ENCODE measurements at places on chromosomes 6 and 20. TPM values are rescaled to one million over a fixed set of nuclear protein-coding genes. Genes with fewer than 3 reads are reported as not detected.

DNA sequence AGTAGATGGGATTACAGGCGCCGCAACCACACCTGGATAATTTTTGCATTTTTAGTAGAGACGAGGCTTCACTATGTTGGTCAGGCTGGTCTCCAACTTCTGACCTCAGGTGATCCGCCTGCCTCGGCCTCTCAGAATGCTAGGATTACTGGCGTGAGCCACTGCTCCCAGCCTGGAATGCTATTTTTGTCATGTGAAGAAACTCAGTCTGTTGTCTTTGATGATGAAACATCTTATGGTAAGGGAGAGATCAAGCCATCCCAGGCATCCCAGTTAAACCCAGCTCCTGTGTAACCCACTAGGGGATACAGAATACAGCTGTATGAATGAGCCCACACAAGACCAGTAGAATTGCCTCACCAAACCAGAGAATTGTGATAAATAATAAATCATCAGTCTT is 83.6 kb upstream of the RBM24 start:
- no peaks in the 10 kb centered on the region for H3K36me3 ChIP-seq
- no peaks in the 10 kb centered on the region for H3K4me1 ChIP-seq

DNA sequence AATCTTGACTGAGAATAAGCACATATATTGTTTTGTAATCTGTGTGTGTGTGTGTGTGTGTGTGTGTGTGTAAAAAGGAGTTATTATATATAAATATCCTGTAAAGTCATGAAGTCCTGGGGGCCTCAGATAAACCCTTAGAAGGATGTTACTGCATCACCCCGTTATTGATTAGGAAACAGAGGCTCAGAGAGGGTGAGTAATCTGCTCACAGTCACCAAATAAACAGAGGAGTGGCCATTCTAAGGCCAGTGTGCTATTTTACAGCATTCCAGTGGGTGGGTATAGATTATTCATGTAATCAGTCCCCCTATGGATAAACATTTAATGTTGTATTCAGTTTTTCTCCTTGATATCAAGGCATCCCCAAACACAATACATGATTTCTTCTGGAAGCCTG is 87.1 kb downstream of the CDC5L start:
- DNase-seq, result no peak
- no peaks in the 10 kb centered on the region for H3K27me3 ChIP-seq
- H3K4me3 ChIP-seq, result no peak overlapping the region
- H3K36me3 ChIP-seq, result no peaks in the 10 kb centered on the region
- no peaks in the 10 kb centered on the region for H3K4me1 ChIP-seq

DNA sequence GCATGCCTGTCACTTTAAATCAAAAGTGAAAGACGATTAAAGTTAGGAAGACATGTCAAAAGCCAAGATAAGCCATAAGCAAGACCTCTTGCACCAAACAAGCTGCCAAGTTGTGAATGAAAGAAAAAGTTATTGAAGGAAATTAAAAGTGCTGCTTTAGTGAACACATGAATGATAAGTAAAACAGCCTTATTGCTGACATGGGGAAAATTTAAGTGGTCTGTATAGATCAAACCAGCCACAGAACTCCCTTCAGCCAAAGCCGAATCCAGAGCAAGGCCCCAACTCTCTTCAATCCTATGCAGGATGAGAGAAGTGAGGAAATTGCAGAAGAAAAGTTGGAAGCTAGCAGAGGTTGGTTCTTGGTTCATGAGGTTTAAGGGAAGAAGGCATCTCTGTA is 9.3 kb upstream of the RIPK1 start:
- no peaks in the 10 kb centered on the region for H3K36me3 ChIP-seq
- peaks cover 34% of the 10 kb centered on the region for H3K4me1 ChIP-seq
- H3K27ac ChIP-seq, result no peak overlapping the region

GRCh38 chr6:33974030-33974429 is 170.2 kb upstream of the MLN start:
- peaks cover 38% of the 10 kb centered on the region for H3K27me3 ChIP-seq
- H3K27ac ChIP-seq, result no peak overlapping the region
- H3K4me3 ChIP-seq, result no peak overlapping the region

- no peak overlapping the region for H3K27ac ChIP-seq
- H3K4me3 ChIP-seq, result no peak overlapping the region
- no peak for DNase-seq
- H3K27me3 ChIP-seq, result no peaks in the 10 kb centered on the region
- no peaks in the 10 kb centered on the region for H3K36me3 ChIP-seq
- H3K4me1 ChIP-seq, result no peaks in the 10 kb centered on the region
Observed at GRCh38 chr20:18698735-18699380, 111.0 kb downstream of the DTD1 start.

DNA sequence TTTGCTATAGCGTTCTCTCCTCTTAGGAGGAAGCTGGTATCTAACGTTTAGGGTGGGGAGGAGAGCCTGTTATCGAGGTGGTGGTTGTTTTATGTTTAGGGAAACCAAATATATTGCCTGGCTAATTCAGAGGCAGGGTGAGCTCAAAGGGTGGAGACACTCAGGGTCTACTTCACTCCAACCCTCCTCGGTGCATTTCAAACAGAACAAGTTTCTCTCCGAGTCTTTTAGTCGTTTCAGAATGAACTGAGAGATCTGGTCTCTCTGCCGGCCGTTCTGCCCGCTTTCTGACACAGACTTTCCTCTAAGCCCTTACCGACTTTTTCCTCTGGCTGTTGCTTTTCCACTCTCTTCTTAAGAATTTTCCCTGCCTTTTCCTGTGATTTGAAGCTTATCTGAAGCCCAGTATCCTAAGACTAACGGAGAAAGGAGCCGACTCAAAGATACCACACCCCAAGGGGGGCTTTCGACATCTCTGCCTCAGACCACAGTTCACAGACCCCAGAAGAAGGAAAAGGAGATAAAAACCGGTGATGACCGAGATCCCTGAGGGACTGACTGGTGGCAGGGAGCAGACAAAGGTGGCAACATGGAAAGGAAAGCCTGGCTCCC is 865 bp downstream of the STK38 start:
- peaks cover 3% of the 10 kb centered on the region for H3K36me3 ChIP-seq
- DNase-seq, result peak; percentile 34
- H3K4me1 ChIP-seq, result peaks cover 52% of the 10 kb centered on the region

- no peaks in the 10 kb centered on the region for H3K36me3 ChIP-seq
- no peak for DNase-seq
- H3K4me1 ChIP-seq, result no peaks in the 10 kb centered on the region
- H3K27ac ChIP-seq, result no peak overlapping the region
- no peaks in the 10 kb centered on the region for H3K27me3 ChIP-seq
- H3K4me3 ChIP-seq, result no peak overlapping the region
Observed at GRCh38 chr6:68975064-68975463, 340.0 kb downstream of the ADGRB3 start.

DNA sequence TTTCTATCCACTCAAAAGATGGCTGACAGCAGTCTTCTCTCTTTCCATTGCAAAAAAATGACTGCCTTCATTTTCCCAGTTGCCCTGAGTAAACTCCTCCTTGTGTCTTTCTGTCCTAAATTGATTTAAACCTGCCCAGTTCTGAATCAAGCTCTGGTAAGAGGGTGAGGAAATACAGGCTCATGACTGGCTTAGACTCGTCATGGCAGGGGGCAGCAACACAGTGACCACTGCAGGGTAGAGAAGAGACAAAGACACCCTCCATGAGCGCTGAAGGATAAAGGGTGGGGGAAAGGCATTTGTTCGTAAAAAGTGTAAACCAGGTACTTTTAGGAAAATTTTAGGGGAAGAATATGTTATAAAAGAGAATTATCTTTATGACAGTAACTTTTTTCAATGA is 738.2 kb upstream of the FLRT3 start:
- H3K4me3 ChIP-seq, result no peak overlapping the region
- H3K36me3 ChIP-seq, result no peaks in the 10 kb centered on the region
- no peak for DNase-seq
- H3K27me3 ChIP-seq, result no peaks in the 10 kb centered on the region
- no peaks in the 10 kb centered on the region for H3K4me1 ChIP-seq
- H3K27ac ChIP-seq, result no peak overlapping the region

- H3K27ac ChIP-seq, result no peak overlapping the region
Observed at GRCh38 chr20:23065266-23066201, 16.1 kb upstream of the THBD start.

DNA sequence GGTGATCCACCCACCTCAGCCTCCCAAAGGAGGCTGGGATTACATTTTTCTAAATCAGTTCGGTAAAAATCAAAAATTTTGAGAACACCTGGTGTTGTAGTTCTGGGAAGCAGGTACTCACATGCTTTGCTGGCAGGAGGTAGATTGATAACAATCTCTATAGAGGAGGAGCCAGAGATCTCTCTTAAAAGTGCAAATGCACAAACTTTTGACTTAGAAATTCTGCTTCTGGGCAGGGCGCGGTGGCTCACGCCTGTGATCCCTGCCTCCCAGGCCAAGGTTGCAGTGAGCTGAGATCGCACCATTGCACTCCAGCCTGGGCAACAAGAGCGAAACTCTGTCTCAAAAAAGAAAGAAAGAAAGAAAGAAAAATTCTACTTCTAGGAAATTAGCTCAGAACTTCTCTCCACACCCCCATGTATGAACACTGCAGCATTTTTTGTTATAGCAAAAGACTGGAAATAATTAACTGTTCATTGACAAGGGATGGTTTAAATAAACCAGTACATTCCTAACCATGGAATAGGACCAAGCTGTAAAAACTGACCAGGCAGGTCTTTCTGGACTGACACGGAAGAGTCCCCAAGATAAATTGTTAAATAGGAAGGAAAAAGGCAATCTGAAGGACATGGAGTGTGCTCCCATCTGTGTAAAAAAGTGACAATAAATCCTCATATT is 14.4 kb upstream of the TRIB3 start:
- peak overlapping the region; percentile 36 for H3K27ac ChIP-seq
- no peaks in the 10 kb centered on the region for H3K36me3 ChIP-seq

DNA sequence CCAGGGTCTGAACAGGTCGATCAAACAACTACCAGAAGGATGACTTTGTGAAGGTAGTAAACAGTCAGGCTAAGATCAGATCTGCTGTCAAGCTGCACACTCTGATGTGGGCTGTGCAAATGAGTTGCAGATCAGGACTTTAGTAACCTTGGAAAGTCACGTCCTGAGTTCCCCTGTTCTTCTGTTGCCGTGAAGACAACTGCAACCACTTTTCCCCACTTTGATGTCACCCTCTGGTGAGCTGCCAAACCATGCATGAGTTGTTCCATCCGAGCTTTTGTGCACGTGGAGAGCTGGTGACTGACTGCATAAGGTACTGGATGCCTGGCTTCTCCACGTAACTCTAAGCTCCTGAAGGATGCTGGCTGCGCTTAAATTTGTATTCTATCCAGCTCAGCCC is 111.0 kb downstream of the CD83 start:
- H3K36me3 ChIP-seq, result peaks cover 20% of the 10 kb centered on the region
- peak; percentile 67 for DNase-seq
- no peaks in the 10 kb centered on the region for H3K27me3 ChIP-seq

DNA sequence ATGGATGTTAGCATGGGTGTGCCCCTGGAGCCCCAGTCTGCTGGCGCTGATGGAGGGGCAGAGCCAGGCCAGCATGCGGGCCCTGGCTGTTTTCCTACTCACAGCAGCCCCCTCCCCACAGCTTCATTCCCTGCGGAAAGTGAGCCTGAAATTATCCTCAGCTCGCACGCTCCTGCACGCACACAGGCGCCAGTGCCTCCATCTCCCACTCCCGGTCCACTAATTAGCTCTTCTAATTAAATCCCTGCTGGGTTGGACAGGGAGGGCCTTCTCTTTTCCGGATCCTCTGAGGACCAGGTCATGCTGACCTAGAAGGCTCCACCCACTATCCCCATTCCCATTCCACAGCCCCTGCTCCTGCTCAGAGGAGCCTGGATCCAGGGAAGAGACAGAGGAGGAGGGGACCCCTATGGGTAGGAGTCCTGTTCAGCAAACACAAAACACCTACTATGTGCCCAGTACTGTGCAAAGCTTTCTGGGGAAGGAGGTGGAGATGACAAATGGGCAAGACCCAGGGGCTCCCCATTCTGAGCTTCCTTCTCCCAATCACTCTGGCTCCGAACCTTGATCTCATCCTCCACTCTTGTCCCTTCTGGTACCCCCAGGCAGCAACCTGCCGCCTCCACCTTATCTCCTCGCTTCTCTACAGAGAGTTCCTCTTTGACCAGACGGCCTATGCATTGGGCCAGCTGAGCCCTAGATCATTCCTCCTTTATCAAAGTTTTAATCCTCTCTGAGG is 70.2 kb upstream of the CCDC167 start:
- no peak overlapping the region for H3K27ac ChIP-seq
- H3K4me1 ChIP-seq, result peaks cover 5% of the 10 kb centered on the region
- DNase-seq, result no peak
- no peak overlapping the region for H3K4me3 ChIP-seq
- no peaks in the 10 kb centered on the region for H3K36me3 ChIP-seq
- H3K27me3 ChIP-seq, result peaks cover 13% of the 10 kb centered on the region

GRCh38 chr6:3139090-3139903 is 18.0 kb downstream of the TUBB2A start:
- H3K27ac ChIP-seq, result no peak overlapping the region
- no peaks in the 10 kb centered on the region for H3K27me3 ChIP-seq
- no peak for DNase-seq
- H3K4me3 ChIP-seq, result no peak overlapping the region
- H3K36me3 ChIP-seq, result no peaks in the 10 kb centered on the region

DNA sequence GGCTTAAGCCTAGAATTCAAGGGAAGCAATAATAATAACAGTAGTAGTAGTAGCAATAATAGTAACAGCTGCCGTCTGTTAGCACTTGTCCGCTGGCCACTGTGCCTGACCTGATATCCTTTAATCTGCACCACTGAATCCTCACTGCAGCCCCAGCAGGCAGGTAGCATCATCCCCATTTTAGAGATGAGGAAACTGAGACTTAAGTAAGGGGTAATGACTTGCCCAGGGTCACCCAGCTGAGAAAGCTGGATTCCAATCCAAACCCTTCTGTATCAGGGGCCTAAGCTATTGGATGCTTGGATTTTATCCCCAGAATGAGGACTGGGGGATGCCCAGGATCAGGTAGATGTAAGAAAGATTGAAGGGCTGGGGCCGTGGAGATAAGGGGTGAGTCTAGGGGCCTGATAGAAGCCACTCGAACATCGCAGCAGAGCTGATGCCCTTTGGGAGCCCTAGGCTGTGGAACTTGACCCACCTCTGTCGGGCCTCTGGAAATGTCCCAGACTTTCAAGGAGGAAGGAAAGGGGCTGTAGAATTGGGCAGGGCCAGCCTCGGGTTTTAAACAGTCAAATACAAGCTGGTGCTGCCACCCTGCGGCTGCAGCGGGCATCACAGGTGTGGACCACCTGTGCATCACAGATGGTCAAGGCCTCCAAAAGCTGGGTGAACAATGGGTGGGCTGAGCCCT is 102.1 kb upstream of the MYL9 start:
- no peaks in the 10 kb centered on the region for H3K27me3 ChIP-seq
- H3K36me3 ChIP-seq, result no peaks in the 10 kb centered on the region
- no peak overlapping the region for H3K4me3 ChIP-seq

DNA sequence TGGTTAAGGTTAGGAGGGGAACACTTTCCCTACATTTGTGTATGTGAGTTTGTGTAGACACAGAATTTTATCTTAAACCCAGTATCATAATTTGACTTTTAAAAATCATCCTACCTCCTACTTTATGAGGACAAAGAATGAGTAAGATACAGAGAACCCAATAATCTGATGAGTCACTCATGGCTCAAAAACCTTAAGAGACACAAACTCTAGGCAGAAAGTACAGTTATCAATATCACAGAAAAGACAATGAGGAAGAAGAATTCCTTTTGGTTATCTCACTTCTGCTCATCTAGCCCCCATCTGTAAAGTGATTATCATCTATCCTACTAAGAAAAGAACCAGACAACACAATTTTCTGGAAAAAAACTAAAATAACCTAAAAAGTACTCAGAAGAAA is 87.7 kb downstream of the EPB41L2 start:
- H3K4me3 ChIP-seq, result no peak overlapping the region
- H3K36me3 ChIP-seq, result no peaks in the 10 kb centered on the region
- peaks cover 17% of the 10 kb centered on the region for H3K4me1 ChIP-seq
- no peak overlapping the region for H3K27ac ChIP-seq
- no peaks in the 10 kb centered on the region for H3K27me3 ChIP-seq
- no peak for DNase-seq

MACROD2 gene
- not detected for total RNA-seq

OR2B6 gene
- 0.43 TPM for total RNA-seq

CD93 gene
- 2.0 TPM for total RNA-seq

PTGIS gene
- 1.8 TPM for total RNA-seq

AKAP7 gene
- 6.7 TPM for total RNA-seq

MTG2 gene
- total RNA-seq, result 28.3 TPM

ANKRD66 gene
- total RNA-seq, result not detected

GSTA3 gene
- not detected for total RNA-seq

Measured in activated T-cell treated with anti-CD3 and anti-CD28 coated beads, Interleukin-2, amount 50 U/mL, for 72 hours (primary cell).